ENCODE measurements at places on chromosomes 1 and 21.

GRCh38 chr1:116834595-116834994 lies 75.1 kb upstream of the PTGFRN start:
- no peak for DNase-seq

DNA sequence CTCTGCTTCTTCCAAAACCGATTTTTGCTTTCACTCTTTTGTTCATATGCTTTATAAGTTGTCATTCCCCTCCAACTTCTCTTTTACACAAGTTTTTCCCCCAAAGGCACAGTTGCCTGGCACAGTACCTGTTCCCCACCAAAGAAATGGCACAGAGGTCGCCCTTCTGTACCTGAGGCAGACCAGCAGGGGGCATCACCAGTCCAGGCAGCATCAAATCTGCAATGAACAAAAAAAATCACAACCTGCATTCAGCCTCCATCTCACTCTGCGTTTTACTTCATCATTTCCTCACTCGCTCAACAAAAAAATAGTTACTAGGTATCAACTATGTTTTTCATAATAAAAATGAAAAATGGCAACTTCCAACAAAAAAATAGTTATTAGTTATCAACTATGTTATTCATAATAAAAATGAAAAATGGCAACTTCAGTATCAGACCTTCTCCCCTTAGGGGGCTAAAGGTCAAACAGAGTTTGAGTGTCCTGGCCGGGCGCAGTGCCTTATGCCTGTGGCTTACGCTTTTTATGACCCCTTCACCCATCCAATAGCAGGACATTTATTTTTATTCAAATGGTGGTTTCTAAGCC lies 4.1 kb downstream of the EIF2D start:
- peak; percentile 63 for DNase-seq

DNA sequence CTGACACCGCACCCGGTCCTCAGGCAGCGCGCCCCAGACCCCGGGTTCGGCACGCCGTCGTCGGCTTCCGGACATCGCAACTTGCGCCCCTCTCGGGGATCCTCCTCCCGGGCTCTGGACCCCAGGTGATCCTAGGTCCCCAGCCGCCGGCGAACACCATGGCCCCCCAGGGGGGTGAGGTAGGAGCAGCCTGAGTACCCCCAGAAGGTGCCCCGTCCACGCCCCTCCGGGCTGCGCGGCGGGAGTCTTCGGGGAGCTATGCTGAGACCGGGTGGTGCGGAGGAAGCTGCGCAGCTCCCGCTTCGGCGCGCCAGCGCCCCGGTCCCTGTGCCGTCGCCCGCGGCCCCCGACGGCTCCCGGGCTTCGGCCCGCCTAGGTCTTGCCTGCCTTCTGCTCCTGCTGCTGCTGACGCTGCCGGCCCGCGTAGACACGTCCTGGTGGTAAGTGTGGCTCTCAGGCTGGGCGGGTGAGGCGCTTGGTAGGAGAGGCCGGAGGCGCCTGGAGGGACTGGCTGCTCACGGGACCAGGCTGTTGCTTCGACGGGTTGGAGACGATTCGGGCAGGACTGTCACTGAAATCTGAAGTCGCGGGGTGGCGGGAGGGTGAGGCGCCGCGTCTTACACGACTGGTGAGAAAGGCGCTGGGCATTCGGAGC lies 367 bp downstream of the WNT2B start:
- DNase-seq: no peak

- DNase-seq: no peak
These were observed 54.1 kb downstream of the SERINC2 start for GRCh38 chr1:31467005-31467674.

GRCh38 chr1:7967196-7967595 lies 5.7 kb downstream of the PARK7 start:
- DNase-seq: no peak

GRCh38 chr21:44454747-44455523 lies at the start of gene LRRC3:
LRRC3 (plus strand) TSS chr21:44455510; CDS start chr21:44456645, 1,135 bp downstream.
- peak; percentile 75 for DNase-seq

- no peak for DNase-seq
These were observed 56.4 kb downstream of the ADAMTS1 start for GRCh38 chr21:26788790-26789189.

DNA sequence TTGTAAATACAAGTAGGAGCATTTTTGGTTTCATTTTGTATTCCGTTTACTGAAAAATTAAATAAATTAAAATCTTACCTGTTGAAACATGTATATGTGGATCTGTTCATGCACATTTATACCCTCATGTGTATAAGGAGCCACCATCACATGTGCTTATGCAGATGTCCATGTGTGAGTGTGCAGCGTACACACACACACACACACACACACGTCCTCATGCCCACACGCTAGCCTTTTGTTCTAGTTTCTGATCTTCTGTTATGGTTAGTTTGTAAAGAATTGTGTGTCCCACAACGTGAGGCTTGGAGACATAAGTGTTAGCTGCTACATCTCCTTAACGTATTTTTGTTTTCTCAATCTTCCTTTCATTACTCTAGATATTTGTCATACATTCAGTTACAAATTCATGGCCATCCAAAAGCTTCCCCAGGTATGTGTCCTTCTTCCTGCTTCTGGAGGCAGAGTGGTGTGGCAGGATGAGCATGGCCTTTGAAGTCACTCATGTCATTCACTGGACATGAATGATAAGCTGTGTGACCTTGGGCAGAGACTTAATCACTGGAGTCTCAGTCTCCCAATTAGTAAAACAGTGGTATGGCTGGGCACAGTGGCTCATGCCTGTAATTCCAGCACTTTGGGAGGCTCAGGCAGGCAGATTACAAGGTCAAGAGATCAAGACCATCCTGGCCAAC lies 54.6 kb downstream of the TENT5C start:
- DNase-seq: no peak

DNA sequence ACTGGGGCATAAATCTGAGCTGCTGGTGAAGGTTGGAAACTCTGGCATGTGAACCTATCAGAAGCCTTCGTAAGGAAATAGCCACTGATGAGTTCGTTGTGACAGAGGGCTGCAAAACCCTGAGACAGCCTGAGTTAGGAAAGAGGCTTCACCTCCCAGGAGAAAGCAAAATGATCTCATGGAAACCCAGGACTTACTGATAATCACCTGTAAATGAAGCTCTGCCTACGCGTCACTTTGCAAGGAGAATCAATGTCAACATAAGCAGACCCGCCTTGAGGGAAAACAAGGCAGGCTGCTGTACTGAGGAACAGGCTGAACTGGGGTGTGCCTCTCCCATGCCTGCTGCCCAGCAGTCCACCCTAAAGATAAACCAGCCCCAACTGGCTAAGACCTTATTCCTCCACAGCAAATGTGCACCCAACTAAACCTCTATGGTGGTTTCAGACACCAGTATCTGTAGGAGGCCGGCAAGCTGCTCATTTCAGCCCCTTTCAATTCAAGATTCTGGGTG lies 46.8 kb upstream of the SLC44A3 start:
- no peak for DNase-seq

- peak; percentile 26 for DNase-seq
These were observed 64.7 kb downstream of the S100B start for GRCh38 chr21:46540087-46540710.

GRCh38 chr1:228224198-228225164 lies 16.6 kb downstream of the OBSCN start:
- no peak for DNase-seq
